A172 (cell line): ENCODE measurements at places on chromosomes 2 and 18. TPM values are rescaled to one million over a fixed set of nuclear protein-coding genes. Genes with fewer than 3 reads are reported as not detected.

Gene LIMS4
- total RNA-seq, result 0.10 and 1.3 TPM in 2 replicates

DNA sequence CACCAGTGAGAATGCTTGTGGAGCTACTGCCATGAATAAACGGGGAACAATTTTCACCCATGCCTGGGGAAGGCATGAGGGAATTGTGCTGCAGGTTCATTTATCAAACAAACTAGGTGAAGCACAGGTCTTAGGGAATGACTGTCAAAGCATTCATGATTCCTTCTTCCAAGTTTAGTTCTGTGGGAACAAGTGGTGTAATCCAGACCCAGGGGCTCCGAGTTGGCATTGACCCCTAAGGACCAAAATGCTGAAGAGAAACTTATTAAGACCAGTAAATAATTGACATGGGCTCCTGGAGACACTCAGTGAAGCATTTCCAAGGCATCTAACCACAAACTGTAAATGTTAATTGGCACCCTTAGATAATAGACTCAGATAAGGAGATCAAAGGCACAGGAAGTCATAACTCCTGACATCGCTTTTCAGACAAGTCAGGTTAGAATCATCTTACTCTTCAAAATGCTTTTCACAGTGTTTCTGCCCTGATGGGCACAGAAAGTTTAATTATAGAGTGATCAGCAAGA is 96.9 kb downstream of the SPP2 start:
- DNase-seq, result peak; percentile 90

DNA sequence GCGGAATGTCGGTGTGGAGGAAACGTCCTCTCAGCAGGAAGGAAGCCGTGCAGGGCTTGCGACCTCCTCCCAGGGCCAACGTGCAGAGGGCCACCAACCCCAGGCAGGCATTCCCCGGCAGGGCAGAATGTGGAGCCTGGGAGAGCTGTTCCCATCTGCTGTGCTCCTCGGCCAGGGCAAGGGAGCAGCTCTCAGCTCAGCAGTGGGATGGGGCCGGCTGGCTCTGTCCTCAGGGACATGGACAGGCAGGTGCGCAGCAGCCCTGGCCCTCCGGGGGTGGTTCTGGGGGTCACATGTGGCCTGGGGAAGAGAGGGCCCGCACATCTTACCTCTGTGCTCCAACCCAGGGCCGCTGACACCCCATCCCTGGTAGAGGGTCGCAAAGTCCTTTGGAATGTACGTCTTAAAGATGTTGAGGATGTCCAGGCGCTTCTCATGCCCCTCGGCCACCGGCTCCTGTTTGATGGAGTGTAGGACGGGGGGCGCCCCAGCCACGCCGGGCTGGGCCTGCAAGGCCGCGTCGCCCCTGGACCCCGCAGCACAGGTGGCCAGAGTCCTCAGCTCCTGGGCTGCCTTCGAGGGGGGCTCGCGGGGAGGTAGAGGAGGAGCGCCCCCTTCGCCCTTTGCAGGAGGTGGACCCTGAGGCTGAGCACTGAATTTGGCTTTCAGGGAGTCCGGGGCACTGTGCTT is 116.4 kb downstream of the ZNF516 start:
- no peak for DNase-seq

DNA sequence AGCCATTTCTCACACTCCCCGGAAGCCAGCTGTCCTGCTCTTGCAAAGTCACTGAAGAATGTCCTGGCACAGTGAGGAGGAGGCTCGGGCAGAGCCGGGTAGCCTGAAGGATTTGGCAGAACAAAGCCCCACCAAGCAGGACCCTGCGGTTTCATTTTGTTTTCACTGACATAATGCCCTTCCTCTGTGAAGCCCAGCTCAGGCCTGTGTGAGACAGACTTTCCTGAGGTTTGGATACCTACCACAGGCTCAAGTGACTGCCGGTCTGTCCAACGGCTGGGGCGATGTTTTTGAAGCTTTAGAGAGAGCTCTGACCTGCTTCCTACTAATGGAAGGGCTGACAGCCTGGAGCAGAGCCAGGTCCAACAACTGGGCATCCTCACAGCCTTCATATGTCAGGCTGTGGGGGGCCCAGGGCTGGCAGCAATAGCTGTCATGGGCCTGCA is 99.8 kb upstream of the FZD7 start:
- no peak for DNase-seq

GRCh38 chr2:171956135-171956825 is 34.0 kb downstream of the HAT1 start:
- DNase-seq, result no peak

GRCh38 chr2:26970928-26971627 is 641 bp downstream of the MAPRE3 start:
- no peak for DNase-seq

GRCh38 chr2:48227617-48228344 is 302.2 kb upstream of the STON1 start:
- DNase-seq, result no peak
